Activated CD4-positive, alpha-beta T cell treated with anti-CD3 and anti-CD28 coated beads, Interleukin-2, amount 50 U/mL, for 1 hour (primary cell): ENCODE measurements at places on chromosomes 13 and 19.

- no peak for DNase-seq
These were observed 223.4 kb upstream of the HTR2A start for GRCh38 chr13:47120282-47120681.

DNA sequence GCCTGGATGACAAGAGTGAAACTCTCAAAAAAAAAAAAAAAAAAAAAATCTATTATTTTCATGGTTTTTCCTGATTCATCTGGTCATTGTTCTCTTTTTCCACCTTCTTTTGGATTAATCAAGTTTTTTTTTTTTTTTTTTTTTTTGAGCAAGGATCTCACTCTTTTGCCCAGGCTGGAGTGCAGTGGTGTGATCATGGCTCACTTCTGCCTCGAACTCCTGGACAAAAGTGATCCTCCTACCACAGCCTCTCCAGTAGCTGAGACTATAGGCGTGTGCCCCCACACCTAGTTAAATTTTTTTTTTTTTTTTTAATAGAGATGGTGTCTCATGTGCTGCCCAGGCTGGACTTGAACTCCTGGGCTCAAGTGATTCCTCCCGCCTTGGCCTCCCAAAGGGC, 27.7 kb downstream of the BLOC1S3 start:
- DNase-seq, result no peak

DNA sequence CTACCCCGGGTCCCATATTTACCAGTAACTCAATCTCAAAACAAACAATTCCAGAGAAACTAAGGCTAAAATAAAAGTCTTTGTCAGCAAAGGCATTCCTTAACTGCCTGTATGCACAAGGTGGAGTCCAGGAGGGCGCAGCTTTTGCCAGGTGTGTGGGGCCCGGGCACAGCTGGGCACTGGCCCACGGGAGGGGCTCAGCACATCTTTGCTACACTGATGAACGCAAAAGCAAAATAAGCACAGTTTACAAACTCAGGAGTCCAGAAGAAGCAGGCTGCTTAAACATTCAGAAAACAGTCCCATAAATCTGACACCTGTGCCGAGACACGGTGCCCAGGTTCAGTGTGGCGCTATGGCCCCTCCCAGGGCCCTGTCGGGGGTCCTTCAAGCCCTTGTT, 70.8 kb downstream of the SLC7A1 start:
- no peak for DNase-seq

DNA sequence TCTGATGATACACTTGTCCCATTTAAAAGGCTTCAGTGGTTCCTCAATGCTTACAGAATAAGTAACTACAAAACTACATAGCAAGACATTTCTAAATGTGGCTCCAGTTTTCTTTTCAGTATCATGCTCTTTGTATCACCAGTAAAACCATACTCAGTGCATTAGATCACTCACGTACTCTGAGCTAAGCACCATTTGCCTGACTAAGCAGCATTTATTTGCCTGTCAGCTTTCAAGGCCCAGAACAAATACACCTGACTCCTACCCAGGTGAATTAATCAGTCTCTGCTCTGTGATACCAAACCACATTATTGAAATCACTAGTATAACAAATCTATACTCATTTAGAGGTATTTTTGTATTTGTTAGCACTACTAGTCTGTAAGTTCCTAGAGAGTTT, 47.4 kb upstream of the PCDH20 start:
- no peak for DNase-seq

DNA sequence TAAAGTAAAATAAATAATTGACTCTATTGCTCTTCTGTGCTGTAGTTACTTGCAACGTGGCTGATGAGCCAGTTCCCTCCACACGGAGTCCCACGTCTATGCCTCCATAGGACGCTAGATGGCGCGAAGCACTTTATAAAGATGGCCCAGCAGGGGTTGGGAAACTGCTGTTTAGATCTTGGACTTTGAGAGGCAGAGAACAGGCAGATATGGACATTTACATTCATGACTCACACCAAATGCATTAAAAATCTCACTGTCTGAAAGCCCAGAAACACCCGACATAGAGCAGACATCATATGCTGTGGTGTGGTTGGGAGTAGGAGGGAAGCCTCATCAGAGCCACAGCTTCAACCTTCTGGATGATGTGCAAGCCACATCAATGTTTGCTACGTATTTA, 643.1 kb upstream of the ARGLU1 start:
- DNase-seq, result peak; percentile 37

DNA sequence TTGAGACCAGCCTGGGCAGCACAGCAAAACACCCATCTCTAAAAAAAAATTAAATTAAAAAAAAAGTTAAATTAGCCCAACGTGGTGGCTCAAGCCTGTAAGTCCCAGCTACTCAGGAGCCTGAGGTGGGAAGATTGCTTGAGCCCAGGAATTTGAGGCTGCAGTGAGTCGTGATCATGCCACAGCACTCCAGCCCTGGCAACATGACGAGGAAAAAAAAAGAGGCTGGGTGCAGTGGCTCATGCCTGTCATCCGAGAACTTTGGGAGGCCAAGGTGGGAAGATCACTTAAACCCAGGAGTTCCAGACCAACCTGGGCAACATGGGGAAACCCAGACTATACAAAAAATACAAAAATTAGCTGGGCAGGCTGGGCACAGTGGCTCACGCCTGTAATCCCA, 2.2 kb upstream of the TMEM161A start:
- DNase-seq, result no peak

GRCh38 chr13:95568131-95568530, 15.6 kb downstream of the CLDN10 start:
- no peak for DNase-seq

DNA sequence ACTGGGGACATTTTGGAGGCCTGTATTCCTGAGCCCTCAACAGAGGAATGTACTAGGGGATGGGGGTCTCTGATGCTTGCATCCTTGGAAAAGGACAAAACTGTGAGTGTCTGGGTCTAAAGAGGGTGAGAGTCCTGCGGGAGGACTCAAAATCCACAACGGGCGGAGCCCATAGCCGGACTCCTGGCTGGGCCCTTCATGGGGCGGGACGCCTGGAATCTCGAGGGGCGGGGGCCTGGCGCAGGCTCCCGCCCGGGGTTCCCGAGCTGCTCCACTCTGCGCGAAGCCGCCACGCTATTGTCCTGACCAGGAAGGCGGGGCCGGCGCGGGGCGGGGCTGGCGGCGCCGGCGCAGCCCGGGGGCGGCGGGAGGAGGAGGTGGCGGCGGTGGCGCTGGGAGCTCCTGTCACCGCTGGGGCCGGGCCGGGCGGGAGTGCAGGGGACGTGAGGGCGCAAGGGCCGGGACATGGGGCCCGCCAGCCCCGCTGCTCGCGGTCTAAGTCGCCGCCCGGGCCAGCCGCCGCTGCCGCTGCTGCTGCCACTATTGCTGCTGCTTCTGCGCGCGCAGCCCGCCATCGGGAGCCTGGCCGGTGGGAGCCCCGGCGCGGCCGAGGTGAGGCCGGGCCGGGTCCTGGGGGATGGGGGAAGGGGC, at the start of gene APLP1:
TSS of gene APLP1 (plus strand) at position 403 of the 651 bp plus-strand sequence. CDS start at position 466, 63 bp downstream.
- DNase-seq, result peak; percentile 61

- DNase-seq, result no peak
These were observed 169.3 kb downstream of the DCT start for GRCh38 chr13:94309997-94310855.

GRCh38 chr19:1237027-1237659, 662 bp downstream of the CBARP start:
- DNase-seq, result no peak

DNA sequence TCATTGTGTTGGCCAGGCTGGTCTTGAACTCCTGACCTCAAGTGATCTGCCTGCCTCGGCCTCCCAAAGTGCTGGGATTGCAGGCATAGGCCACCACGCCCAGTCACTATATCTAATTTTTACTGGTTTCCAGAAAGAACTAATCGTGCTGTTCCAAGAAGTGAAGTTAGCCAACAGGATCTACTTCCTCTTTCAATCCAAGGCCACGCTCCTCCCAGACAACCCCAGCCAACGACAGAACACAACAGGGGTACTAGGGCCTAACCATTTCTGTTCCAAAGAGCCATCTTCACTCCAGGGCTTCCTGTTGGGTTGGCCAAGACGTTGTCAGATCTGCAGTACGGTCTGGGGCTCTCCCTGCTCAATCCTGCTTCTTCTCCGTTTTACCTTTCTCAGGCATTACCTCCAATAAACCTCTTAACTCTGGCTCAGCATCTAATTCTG, 7.0 kb upstream of the LSM14A start:
- DNase-seq, result no peak

GRCh38 chr13:22063416-22064124, 392.7 kb downstream of the FGF9 start:
- DNase-seq, result no peak

- peak; percentile 21 for DNase-seq
These were observed 61.9 kb upstream of the ATP12A start for GRCh38 chr13:24618011-24618955.

DNA sequence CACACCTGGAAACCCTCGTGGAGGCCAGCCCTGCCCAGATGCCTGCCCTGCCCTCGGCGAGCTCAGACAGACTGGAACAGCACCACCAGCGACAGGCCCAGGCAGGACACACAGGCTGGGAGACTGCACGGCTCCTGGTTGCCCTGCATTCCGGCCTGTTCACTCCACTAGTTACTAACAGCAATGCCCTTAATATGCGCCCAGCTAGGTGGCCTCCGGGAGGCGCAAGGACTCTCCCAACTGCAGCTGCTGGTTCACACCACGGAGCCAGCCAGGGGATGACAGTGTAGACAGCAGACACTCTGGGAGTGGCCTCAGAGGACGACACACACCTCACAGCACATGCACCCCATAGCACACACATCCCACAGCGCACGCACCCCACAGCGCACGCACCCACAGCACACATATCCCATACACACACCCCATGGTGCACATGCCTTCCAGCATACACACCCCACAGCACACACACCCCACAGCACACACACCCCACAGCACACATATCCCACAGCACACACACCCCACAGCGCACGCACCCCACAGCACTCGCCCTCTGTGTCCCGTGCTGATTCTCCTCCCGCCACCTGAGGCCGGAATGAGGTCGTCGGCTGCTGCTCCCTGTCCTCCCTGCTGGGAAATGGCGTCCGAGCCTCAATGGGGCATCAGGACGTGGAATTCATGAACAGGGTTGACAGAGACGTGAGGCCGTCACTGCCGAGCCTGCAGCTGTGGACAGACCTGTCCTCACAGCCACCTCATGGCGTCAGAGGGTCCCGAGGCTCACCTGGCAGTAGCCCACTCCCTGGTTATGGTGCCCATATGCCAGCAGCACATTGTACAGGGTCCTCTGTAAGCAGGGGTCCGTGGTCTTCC, 13.6 kb downstream of the GRTP1 start:
- no peak for DNase-seq

- DNase-seq, result no peak
These were observed 16.0 kb downstream of the ZNF100 start for GRCh38 chr19:21751384-21751783.

- DNase-seq, result no peak
These were observed 48.7 kb downstream of the LYL1 start for GRCh38 chr19:13053761-13054625.

GRCh38 chr13:113806526-113806925, 47.5 kb downstream of the TMEM255B start:
- DNase-seq, result no peak

DNA sequence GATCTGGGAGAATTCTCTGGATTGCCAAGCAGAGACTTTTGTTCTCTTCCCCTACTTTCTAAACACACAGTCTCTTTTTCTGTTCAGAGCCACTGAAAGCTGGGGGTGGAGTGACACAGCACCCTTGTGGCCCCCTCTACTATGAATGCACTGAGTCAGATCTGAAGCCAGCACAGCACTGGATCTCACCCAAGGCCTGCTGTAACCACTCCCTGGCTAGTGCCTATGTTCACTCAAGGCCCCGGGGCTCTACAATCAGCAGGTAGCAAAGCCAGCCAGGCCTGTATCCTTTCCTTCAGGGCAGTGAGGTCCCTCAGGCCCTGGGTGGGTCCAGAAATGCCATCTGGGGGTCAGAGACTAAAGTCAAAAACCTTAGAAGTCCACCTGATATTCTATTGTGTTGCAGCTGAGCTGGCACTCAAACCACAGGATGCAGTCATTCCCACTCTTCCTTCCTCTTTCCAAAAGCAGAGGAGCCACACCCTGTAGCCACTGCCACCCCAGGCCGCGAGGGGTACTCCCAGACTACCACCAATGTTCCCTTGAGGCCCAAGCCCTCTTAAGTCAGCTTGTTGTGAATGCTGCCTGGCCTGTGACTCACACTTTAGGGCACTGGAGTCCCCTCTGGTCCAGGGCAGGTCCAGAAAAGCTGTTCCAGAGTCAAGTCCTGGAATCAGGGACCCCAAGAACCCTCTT, 110.1 kb upstream of the RXFP2 start:
- no peak for DNase-seq

DNA sequence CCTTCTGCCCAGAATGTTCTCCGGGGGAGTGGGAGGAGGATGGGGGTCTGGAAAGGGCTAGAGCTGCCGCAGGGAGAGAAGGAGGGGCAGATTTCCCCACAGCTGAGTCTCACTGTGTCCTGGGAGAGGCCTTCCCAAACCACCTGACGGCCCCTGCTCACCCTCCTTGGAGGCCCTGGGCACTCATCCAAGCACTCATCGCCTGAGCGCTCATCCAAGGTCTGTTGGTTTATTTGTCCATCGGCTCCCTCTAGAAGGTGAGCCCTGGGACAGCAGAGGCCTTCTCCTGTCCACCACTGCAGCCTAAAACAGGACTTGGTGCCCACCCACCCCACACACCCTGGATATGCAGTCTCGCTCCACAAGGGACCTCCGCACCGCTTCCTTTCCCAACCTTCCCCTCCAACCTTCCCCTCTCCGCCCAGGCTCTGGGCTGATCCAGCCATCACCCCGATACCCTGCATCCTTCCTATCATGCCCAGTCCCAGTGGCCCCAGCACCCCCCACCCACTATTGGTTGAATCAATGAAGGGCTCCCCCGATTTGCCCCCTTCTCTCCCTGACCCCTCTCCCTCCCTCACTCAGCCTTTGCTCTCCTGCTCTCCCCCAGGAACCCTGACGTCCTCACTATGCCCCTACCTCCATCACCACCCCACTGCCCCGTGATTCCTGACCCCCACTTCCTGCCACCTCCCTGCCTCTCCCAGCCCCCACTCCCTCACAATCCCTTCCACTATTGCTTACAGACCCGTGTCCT, 1.7 kb downstream of the UBXN6 start:
- no peak for DNase-seq

GRCh38 chr19:44776402-44777096, 1.1 kb upstream of the CBLC start:
- no peak for DNase-seq

GRCh38 chr19:34120846-34121639, 51.3 kb upstream of the LSM14A start:
- peak; percentile 52 for DNase-seq

GRCh38 chr13:30872685-30873461, 33.2 kb upstream of the MEDAG start:
- DNase-seq, result no peak

GRCh38 chr19:29083863-29084262, 129.1 kb downstream of the UQCRFS1 start:
- DNase-seq, result no peak

- DNase-seq, result no peak
These were observed 2.3 kb downstream of the PLPP2 start for GRCh38 chr19:288911-289310.
